ENCODE measurements at places on chromosomes 1 and 21. TPM values are rescaled to one million over a fixed set of nuclear protein-coding genes. Genes with fewer than 3 reads are reported as not detected.
A peak's percentile ranks its signal among the peaks of the same experiment; 100 is the strongest.

DNA sequence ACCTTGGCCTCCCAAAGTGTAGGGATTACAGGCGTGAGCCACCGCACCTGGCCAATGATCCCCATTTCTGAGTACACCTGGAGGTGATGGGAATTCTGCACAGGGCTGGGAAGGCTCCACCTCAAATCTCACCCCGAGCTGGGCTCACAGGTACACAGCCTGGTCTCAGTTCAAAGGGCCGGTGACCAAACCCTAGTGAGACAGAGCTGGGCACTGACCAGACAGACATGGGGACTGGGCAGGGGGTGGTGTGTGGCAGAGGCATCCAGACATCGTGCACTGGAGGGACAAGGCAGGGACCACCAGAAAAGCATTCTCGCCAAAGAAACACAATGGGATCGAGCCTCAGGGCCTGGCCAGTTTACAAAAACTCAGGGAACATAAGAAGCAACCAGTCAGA, 17.2 kb downstream of the LSS start:
- ATAC-seq = no peak

DNA sequence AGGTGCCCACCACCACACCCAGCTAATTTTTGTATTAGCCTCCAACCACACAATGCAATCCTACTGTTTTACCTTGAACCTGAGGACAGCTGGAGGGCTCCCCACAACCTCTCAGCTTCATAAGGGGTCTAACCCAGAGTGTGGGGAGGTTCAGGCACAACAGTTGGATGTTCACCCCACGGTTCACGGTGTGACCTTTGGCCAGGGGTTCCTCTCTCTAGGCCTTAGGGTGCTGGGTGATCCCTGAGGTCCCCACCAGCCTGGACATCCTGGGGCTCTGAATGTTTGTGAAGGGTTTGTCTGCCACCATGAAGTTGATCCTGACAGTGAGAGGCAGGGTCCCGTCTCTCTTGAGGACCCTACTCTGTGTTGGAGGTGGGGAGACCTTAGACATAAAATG, 3.9 kb downstream of the ACOT11 start:
- ATAC-seq = no peak

DNA sequence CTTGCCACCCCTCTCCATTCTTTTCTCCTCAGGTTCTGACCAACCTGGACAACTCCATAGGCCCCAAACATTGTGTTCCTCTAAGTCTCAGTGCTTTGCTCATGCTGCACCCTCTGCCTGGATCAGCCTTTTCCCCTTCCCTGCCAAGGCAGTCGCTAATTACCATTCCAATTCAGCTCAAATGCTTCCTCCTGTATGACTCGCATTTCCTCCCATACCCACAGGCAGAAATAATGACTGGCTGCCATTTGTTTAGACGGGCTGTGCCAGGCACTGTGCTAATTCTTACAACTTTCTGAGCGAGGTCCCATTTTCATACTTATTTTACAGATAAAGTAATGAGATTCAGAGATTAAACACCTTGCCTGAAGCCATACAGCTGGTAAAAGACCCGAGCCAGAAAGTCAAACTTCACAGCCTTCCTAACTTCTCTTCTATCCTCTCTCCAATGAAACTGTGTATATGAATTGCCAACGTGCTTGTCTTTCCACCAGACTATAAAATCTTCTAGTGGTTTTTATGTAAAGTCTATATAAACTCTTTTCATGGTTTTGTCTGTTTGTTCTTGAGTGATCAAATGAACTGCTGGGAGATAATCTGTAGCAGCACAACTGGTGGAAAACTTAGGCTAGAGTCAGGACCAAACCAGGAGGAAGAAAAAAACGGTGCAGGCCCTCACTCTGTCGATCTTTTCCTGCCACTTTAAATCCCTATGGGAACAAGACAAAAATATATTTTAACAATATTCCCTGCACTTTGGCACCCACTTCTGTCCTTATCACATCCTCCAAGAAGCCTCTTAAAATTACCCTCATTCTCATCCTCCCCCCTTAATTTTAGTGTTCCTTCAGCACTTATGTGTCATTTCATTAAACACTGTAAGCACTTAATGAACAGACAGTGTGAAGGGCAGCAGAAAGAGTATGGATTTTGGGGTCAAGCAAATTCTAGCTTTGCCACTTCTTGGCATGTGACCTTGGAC, 33.7 kb downstream of the RAB3B start:
- ATAC-seq = no peak

DNA sequence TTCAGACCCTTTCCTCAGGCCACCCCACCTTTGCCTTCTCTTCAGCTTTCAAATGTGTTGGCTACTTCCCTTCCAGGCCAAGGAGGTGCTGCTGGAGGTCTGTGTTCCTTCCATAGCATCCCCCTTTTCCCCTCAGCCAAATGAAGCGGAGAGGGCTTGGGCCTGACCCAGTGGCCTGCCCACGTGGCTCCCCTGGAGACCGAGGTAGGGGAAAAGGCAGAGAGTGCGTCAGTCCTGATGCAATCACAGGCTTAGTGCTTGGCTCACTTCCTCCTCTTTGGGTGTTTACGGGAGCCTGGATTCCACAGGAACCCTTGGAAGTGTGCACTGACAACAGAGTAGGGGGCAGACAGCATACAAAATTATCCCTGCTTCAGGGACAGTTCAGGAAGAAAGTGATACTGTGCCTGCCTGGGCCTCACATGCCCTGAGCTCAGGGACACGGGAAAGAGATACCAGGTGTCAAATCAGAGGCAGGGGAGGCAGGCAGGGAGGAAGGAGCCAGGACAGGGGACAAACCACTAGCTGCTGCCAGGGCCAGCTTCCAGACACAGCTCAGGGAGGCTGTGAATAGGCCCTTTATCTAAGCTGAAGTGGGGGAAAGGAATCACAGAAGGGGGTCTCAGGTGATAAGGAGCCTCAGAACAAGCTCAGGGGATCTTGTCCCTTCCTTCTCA, 16.6 kb upstream of the PTP4A2 start:
- ATAC-seq = no peak

DNA sequence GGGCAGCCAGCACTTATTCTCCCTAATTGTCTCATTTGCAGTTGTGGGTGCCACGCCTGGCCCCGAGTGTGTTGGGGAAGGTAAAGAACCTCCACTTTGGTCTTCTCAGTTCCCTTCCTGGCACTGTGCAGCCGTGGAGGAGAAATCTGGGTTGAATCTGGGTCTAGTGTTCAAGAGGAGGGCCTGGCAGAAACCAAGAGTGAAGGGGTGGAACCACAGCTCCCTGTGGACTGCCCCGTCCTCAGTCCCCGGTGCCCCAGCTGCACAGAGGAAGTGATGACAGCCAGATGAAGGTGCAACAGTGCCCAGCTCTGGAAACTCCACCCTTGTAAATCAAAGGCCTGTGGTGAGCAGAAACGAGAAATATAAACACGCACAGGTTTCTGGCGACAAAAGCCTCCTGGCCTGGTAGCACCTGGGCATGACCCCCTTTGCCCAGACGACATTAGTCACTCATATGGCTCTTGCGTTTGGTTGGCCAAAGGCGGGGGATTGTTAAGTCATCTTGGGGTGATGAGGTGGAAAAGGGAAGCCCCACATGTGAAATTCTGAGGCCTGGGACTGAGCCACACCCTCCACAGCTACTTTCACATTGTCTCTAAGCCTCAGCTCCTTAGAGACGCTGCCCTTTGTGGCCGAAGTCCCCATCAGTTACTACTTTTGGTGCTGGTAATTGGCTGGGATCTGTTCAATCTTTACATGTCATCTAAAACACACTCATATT, 4.2 kb upstream of the ECE1 start:
- peak; percentile 67 for ATAC-seq

DNA sequence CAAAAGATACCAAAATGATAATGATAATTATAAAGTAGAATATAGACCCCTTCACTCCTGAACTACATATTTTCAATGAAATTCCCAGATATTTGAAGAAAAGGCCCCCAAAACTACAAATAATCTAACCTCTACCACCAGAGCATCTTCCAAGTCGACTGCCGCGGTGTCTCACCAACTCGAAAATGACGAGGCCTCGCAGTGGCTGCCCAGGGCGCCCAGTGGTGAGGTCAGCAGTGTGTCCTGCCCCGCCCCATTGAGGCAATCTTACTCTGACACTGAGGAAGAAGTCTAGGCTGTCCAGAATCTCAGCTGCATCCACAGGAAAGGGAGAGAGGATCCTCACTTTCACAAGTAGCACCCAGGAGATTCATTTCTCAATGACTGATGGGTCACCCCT, 5.2 kb downstream of the DUSP10 start:
- ATAC-seq = no peak

DNA sequence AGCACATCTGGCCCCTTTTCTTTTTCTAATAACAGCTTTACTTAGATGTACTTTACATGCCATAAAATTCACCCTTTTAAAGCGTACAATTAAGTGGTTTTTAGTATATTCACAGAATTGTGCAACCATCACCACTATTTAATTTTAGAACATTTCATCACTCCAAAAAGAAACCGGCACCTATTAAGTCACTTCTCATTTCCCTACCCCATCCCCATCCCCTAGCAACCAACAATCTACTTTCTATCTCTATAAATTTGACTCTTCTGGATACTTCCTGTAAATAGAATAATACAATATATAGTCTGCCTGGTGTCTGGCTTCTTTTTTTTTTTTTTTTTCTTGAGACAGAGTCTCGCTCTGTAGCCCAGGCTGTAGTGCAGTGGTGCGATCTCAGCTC, 59.5 kb upstream of the ENAH start:
- ATAC-seq = no peak

DNA sequence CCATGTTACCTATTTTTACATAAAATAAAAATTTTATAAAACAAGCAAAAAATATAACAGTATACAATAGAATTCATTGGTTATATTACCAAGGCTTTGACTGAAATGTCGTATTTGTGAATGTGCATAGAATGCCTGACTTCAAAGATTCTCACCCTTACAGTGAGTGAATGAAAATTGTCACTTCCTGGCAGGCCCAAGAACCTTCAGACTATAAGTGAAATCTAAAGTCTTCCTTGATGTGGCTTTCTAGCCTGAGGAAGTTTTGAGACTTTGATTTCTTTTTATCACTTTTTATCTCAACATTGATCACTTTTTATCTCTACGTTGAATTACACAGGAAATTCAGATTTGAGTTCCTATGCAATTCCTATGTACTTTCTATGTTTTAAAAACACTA, 104.7 kb upstream of the KIAA0040 start:
- no peak for ATAC-seq

- no peak for ATAC-seq
Measured at GRCh38 chr1:100455478-100456072, 82.4 kb upstream of the GPR88 start.

DNA sequence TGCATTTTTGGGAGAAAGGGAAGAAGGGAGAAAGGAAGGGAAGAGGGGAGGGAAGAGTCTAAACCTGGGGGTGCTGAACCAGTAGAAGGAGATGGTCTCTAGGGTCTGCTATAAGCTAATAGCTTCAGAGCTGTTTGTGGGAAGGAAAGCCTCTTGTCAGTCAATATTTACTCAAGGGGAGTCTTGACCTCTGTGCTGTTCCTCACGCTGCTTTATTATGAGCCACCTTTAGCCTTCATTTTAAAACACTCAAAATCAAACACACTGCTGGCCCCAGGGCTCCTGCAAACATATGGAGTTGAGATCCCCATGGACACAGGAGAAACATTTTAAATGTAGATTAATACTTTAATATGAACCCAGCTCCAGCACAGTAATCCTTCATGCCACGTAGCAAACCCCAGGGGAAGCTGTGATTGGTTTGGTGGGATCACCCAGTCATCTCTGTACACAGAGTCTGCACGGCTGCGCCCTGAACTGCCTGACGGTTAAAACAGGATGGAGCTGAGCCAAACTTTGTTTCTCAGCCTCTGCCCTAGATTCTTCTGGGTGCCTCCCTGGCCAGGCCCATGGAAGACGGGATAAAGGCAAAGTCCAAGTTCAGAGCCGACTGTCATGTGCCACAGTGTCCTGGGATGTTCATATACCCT, 40.2 kb upstream of the VWA5B1 start:
- peak; percentile 61 for ATAC-seq

GRCh38 chr1:170204121-170204520, 58.4 kb downstream of the NTMT2 start:
- ATAC-seq = no peak

GRCh38 chr1:36285443-36286101, 20.6 kb upstream of the SH3D21 start:
- peak; percentile 77 for ATAC-seq

- ATAC-seq = no peak
Measured at GRCh38 chr1:110165761-110166231, 15.5 kb downstream of the SLC6A17 start.

GRCh38 chr1:44826375-44827196, 16.5 kb downstream of the PTCH2 start:
- ATAC-seq = no peak

DNA sequence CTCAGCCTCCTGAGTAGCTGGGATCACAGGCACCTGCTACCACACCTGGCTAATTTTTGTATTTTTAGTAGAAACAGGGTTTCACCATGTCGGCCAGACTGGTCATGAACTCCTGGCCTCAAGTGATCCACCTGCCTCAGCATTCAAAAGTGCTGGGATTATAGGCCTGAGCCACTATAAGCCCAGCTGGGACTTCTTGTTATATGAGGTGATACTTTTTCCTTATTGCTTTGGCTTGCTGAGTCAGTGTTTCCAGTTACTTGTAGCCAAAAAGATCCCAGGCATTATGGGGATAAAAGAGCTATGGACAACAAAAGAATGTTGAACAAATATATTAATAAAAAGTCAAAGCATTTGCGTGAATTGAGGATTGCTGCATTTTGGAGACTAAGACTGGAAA, 69.9 kb upstream of the LPGAT1 start:
- ATAC-seq = no peak

DNA sequence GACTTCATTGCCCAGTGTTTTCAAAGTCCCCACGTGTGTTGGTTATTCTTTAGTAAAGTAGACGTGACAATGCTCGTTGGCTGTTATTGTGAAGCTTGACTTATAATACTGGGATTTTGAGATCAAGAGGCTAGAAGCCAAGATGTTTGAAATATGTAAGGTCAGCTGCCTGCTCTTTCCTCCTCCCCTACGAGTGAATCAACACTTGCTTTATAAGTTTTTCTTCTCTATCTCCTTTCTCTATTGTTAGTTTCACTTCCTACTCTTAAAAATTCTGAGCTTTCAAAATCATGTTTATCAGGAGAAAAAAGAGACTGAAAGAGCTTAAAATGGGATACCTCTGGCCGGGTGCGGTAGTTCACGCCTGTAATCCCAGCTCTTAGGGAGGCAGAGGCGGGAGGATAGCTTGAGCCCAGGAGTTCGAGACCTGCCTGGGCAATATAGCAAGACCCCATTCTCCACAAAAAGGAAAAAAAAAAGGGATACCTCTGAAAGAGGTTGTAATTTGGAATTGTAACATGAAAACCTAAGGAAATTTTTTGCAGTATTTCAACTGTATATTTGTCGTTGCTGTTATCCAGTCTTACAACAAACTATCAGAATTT, 72.0 kb downstream of the EPB41 start:
- no peak for ATAC-seq

The OR10J1 gene
- total RNA-seq = not detected

The MFSD2A gene
- total RNA-seq = 8.1 TPM

The APCS gene
- not detected for total RNA-seq

The S100A2 gene
- total RNA-seq = 10.1 TPM

The OR2L8 gene
- not detected for total RNA-seq
